ENCODE measurements at places on chromosomes 6 and 20.

DNA sequence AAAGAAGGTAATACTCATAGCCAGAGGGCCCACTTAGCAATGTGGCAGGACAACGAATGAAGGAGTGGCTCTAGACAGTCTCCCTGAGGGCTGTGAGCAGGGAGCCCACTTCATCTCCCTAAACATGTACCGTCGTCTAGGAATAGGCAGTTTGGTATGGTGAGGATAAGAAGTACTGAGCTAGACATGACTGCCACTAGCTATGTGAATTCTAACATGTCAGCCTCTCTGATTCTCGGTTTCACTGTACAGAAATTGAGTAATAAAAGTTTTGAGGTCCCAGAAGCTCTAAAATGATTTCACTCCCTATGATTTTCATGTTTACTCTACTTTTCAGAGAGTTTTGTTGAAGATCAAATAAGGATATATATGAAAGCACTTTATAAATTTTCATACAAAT, 107.1 kb downstream of the AHI1 start:
- no peaks in the 10 kb centered on the region for H3K4me1 ChIP-seq
- no peaks in the 10 kb centered on the region for H3K36me3 ChIP-seq
- H3K27me3 ChIP-seq: no peaks in the 10 kb centered on the region
- no peak for DNase-seq

- DNase-seq: peak; percentile 35
- H3K4me1 ChIP-seq: no peaks in the 10 kb centered on the region
- no peak overlapping the region for H3K4me3 ChIP-seq
- H3K36me3 ChIP-seq: peaks cover 3% of the 10 kb centered on the region
- no peak overlapping the region for H3K27ac ChIP-seq
- no peaks in the 10 kb centered on the region for H3K27me3 ChIP-seq
Measured at GRCh38 chr20:7358670-7359069, 581.6 kb downstream of the HAO1 start.

GRCh38 chr6:10412461-10413261, 2.2 kb downstream of the TFAP2A start:
- peak overlapping the region; percentile 84 for H3K4me3 ChIP-seq
- DNase-seq: peak; percentile 86
- H3K36me3 ChIP-seq: no peaks in the 10 kb centered on the region
- H3K27me3 ChIP-seq: peaks cover 79% of the 10 kb centered on the region

DNA sequence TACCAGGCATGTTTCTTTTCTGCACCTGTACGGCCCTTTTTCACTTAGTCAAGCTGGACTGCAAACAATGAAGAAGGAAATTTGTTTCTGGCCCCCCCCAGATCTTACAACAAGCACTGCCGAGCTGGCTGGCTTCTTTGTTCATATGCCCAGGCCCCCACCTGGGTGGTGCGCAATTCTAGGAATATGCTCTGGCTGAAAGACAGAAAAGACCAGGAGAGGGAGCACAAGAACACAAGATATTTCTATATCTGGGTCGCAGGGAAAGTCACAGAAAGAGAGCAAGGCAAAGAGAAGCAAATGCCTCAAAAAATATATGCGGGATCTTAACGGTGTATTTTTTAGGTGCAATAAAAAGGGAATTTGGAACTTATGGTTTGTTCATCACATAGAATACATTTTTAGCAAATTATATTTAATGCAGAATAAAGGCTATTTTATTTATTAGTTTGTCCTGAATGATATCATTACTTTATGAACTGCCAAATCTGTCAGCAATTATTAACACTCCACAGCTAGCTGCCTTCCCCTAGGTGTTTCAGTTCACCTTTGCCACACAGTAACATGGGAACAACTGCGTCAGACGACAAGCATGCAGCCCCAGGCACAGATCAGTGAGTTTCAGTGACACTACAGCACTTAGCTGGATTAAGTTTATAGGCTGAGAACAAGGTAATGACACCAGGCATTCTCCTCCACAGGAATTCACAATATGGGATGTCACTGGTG, 76.5 kb downstream of the GJA10 start:
- H3K27me3 ChIP-seq: no peaks in the 10 kb centered on the region
- no peak overlapping the region for H3K4me3 ChIP-seq
- H3K4me1 ChIP-seq: no peaks in the 10 kb centered on the region
- H3K27ac ChIP-seq: no peak overlapping the region

- no peaks in the 10 kb centered on the region for H3K27me3 ChIP-seq
- DNase-seq: no peak
Measured at GRCh38 chr6:153957394-153957793, 81.6 kb upstream of the OPRM1 start.

- peaks cover 8% of the 10 kb centered on the region for H3K36me3 ChIP-seq
- no peak overlapping the region for H3K27ac ChIP-seq
- no peak for DNase-seq
- no peak overlapping the region for H3K4me3 ChIP-seq
- no peaks in the 10 kb centered on the region for H3K27me3 ChIP-seq
Measured at GRCh38 chr20:7989379-7989778, 30.2 kb downstream of the TMX4 start.

Measured in H9 (cell line).